Large intestine (tissue), 12 donors: ENCODE measurements at places on chromosomes 2 and 18. TPM values are rescaled to one million over a fixed set of nuclear protein-coding genes. Genes with fewer than 3 reads are reported as not detected.

- DNase-seq, result no peak
Observed at GRCh38 chr2:172783165-172783898, 47.7 kb downstream of the RAPGEF4 start.

DNA sequence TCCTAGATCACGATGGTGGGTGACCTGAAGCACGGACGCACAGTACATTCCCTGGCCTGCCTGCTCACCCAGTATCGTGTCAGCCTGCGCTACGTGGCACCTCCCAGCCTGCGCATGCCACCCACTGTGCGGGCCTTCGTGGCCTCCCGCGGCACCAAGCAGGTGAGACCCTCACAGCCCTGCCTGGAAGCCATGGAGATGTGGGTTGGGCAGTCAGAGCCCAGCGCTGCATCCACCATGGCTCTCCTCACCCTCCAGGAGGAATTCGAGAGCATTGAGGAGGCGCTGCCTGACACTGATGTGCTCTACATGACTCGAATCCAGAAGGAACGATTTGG lies 20.3 kb downstream of the SLC30A3 start:
- DNase-seq, result no peak

DNA sequence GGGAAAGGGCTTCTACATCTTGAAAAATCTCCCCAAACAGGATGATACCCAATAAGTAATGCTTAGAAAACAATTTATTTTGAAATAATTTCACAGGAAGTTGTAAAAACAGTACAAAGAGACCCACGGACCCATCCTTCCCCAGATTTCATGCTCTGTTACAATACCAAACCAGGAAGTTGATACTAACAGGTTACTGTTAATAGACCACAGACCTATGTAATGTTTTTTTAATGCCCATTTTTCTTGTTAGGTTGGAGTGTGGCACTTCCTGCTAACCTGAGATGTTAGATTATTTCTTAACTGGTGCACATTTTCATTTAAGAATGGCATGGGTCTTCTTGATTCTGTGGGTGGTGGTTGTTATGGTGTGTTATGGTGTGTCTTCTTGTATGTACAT lies 21.4 kb upstream of the MGAT5 start:
- no peak for DNase-seq

- no peak for DNase-seq
Observed at GRCh38 chr2:144443837-144444817, 75.8 kb downstream of the ZEB2 start.

GRCh38 chr2:30219886-30220875 lies 11.2 kb upstream of the LBH start:
- no peak for DNase-seq

GRCh38 chr2:96584017-96584416 lies 47.5 kb downstream of the ARID5A start:
- DNase-seq, result no peak

GRCh38 chr2:171406044-171406443 lies 27.7 kb downstream of the METTL8 start:
- DNase-seq, result no peak

GRCh38 chr18:40832362-40832761 lies 1122.7 kb upstream of the PIK3C3 start:
- no peak for DNase-seq

GRCh38 chr2:191264647-191265081 lies 19.5 kb downstream of the MYO1B start:
- no peak for DNase-seq

DNA sequence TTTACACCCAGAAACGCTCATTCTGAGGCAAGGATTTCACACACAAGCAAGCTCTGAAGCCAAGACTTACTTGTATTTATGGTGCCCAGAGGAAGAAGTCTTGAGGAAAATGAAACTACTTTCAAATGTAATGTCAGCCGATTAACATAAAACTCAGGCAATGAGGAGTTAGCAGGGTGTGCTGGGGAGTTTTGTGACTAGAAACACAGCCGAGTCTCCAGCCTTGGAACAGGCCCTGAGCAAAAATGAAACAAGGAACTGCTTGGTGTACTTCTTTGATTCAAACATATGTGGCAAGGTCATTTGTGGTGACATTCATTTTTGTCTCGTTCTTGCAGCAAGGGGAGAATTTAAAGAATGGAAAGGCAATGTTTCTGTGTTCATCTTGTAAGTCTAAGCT lies 4.5 kb downstream of the DYTN start:
- no peak for DNase-seq

DNA sequence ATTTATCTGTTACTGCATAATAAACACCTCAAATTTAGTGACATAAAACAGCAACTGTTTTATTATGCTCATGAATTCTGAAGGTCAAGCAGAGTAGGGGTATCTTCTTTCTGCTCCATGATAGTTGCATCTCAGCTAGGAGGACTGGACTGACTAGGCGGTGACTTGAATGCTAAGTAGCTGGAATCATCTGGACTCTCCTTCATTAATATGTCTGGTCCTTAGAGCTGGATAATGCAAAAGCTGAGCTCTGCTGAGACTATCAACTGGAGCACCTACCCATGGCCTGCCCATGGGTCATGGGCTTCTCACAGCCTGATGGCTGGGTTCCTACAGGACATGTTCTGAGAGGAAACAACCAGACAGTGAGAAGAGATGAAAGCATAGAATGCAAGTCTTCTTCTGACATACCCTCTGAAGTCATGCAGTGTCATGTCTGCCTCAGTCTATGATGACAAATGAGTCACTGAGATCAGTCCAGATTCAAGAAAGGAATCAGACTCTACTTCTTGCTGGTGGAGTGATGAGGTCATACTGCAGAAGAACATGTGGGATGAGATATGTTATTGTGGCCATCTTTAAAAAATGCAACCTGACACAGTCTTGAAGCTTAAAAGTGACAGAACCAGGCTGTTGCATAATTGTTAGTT lies 174.2 kb upstream of the OSR1 start:
- no peak for DNase-seq

- no peak for DNase-seq
Observed at GRCh38 chr2:62141142-62141740, 54.7 kb upstream of the B3GNT2 start.

- DNase-seq, result no peak
Observed at GRCh38 chr18:76997951-76998808, 134.4 kb downstream of the MBP start.

DNA sequence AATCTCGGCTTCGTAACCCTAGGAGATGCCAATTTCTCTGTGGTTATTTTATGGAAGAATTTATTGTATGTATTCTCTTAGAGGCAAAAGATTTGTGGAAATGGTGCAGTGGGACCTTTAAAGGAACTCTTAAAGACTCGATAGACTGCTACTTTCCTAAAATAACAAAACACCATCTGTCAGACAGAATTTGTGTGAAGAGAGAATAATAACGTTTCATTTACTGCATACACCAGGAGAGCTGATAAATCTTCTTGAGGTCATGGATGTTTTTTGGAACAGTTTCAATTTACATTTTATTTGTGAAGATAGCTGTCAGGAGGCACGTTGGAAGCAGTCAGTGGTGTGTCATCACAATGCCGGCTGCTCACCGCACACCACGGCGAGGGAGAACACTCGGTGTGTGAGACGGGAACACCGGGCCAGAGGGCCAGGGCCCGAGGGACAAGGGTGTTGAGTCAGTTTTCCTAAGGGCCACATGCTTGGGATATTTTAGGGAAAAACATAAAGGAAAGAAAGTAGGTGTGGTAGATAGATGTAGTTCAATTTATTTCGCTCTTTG lies 1681.0 kb upstream of the DDX18 start:
- no peak for DNase-seq

- no peak for DNase-seq
Observed at GRCh38 chr2:231201475-231201814, 3.0 kb downstream of the ARMC9 start.

Gene TMEM18
- polyA plus RNA-seq, result 34.9 TPM

Gene C1QL2
- polyA plus RNA-seq, result 0.18 TPM

Gene BUB1
- 17.8 TPM for polyA plus RNA-seq

Gene CRYBA2
- 13.3 TPM for polyA plus RNA-seq

Gene TUBA3E
- polyA plus RNA-seq, result 0.09 TPM

Gene KHK
- polyA plus RNA-seq, result 232 TPM

Gene IL1F10
- not detected for polyA plus RNA-seq

Gene COBLL1
- polyA plus RNA-seq, result 38.3 TPM
